NCI-H2107 (cell line): ENCODE measurements at places on chromosomes 2 and 18.
A peak's percentile ranks its signal among the peaks of the same experiment; 100 is the strongest.

- no peak for DNase-seq
These were observed 129.5 kb downstream of the B3GNT2 start for GRCh38 chr2:62325398-62325797.

- DNase-seq, result peak; percentile 88
These were observed 180.9 kb downstream of the BCL2 start for GRCh38 chr18:63138436-63139340.

GRCh38 chr2:215904101-215904500, 109.2 kb downstream of the MREG start:
- no peak for DNase-seq

DNA sequence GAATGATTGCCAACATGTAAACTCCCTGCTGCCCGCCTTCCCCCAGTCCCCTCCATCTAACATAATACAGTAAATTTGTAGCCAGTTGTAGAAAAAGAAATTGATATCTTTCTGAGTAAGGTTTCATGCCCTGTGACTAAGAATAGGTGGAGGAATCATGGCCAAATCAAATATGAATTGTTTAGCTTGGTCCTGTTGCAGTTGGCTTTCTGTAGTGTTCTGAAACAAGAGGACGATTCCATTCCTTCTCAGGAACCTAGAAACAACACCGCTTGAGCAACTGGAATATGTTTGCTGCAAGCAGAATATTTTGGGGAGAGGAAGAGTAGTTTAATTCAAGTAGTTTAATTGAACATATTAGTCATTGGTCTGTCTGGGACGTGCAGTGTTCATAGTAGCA, 7.0 kb upstream of the DRC1 start:
- DNase-seq, result no peak

GRCh38 chr2:111207851-111208250, 87.1 kb downstream of the BCL2L11 start:
- DNase-seq, result no peak

DNA sequence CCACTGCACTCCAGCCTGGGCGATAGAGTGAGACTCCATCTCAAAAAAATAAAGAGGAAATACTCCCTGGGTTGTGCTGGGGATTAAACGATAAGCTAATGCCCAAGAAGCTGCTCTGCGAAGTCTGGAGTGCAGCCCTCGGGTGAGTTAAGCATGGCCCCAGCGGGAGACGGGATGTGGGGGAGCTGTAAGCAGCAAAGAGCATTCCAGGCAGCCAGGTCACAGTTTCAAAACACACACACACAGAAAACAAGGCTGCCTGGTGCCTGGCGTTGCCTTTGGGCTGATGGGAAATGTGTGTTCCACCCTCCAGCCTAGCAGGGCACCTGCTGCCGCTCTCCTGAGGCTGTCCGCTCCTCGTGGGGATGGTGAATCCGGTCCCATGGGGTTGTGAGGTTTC, 24.1 kb downstream of the ODC1 start:
- DNase-seq, result peak; percentile 91

DNA sequence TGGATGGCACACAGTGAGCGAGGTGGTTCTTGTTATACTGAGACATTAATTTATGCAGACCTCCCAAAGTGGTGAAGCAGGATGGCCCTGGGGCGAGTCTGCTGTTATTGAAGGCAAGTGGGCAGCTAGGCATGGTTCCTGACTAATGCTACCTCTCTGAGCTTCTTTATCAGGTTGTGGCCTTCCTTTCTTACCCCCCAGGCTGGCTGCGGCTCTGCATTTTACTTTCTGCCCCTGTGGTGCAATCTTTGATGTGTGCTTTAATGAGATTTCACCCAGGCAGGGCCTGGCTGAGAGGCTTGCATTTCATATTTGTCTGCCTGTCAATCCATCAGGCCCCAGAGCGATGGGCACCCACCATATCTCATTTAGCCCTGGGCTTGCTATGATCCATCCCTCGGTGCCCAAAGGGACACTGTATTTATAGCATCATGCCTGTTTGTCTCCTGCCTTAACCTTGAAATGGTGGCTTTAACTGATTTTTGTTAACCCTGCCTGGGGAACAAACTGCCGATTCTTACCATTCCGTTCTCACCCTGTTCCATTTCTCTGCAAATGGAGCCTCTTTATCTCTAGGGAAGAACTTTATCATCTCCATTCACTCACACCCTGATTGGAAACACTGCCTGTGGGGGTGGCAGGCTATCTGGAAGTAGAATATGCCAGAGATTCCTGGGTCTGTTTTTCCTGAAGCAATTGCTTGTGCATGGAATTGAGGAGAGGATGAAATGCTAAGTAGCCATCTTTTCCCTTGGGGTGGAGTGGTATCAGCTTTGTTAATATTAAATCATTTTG, 316.2 kb upstream of the THSD7B start:
- DNase-seq, result no peak

DNA sequence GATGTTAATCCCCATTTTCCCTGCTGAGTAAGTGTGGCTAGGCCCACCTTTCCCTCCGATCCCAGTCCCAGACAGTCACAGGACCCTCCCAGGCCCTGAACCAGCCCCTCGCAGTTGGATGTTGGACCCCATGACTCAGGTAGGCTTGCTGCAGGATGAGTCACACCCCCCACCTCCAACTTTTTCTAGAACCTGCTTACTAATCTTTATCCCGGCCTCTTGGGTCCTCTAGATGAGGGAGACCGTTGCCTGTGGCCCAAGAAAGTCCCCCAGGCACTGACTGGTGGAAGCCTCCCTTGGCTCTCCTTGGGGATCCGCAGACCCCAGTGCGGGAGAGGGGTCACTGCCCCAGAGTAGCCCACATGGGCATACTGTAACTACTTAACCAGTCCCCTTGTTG, 98.5 kb downstream of the SMAD7 start:
- no peak for DNase-seq

DNA sequence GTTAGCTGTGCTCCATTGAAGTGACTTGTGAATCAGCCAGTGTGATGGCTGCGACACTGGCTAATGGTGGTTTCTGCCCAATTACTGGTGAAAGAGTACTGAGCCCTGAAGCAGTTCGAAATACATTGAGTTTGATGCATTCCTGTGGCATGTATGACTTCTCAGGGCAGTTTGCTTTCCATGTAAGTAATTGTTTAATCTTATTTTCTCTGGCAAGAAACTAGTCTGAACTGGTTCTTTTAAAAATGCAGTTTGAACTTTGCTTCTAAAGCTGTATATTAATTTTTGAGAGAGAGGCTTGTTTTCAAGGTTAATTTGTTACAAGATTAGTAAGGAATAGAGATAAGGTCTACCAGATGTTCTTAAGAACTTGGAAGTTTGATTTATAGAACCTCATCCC, 46.7 kb downstream of the GLS start:
- no peak for DNase-seq

- DNase-seq, result no peak
These were observed 64.0 kb downstream of the INPP4A start for GRCh38 chr2:98508709-98509066.

DNA sequence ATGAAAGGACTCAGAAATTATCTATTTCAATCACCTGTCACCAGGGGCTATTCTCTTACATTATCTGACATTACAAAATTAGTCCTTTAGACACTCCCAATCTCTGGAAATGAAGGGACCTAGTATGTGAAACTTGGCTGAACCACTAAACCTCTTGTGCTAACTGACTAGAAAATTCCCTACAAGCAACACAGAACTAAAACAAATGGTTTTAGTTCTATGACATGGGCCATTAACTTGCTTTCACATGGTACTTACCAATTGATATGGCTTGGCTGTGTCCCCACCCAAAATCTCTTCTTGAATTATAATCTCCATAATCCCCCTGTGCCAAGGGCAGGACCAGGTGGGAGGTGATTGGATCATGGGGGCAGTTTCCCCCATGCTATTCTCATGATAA, 16.6 kb downstream of the SERPINE2 start:
- no peak for DNase-seq

DNA sequence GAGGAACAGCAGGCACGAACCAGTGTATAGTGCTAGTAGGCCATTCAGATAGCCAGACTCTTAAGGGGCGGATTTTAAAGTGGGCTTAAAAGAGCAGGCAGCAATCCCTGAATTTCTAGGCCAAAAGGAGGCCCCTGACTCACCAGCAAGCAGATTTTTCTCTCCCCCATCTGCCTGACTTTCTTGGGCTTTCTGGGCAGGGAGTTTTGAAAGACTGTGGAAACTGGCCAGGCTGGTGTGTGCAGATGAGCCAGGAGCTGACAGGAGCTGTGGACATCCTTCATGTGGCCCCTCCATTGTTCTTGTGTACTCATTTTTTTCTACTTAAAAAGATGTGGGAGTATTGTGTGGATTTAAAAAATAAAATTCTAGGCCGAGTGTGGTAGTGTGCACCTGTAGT, 59.0 kb downstream of the GLI2 start:
- DNase-seq, result no peak
